Cortex of kidney (tissue), 1 donor: ENCODE measurements at places on chromosomes 13 and 19.

- DNase-seq = no peak
Observed at GRCh38 chr13:110306340-110306959, 507 bp downstream of the COL4A1 start.

DNA sequence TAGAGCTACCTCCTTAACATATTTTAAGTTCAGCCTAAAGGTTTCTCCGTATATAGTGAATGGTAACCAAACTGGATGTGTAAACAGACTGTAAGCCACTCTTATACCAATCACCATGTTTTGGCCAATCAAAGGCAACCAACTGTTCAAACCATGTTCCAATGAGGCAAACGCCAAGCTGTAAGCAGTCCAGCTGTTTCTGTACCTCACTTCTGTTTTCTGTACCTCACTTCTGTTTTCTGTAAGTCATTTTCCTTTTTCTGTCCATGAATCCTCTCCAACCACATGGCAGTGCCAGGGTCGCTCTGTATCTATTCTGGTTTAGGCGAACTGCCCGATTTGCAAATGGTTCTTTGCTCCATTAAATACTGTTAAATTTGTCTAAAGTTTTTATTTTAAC, 24.4 kb downstream of the COMMD6 start:
- no peak for DNase-seq

DNA sequence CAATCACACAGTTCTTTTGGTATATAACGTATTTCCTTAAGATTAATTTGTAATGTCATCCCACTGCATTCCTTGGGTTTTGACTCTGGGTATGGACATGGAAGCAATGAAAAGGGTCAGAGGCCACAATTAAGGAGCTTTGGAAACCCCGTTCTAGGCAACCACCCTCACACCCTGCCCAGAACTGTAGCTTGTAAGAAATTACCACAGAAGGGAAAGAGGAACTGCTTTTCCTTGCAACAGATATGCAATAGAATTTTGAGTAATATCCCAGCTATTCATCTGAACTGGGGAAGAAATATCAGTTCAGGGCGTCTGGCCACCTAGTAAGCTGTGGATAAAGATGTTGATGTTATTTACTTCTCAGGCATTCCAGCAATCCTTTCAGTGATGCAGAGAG, 985 bp upstream of the CLC start:
- no peak for DNase-seq

DNA sequence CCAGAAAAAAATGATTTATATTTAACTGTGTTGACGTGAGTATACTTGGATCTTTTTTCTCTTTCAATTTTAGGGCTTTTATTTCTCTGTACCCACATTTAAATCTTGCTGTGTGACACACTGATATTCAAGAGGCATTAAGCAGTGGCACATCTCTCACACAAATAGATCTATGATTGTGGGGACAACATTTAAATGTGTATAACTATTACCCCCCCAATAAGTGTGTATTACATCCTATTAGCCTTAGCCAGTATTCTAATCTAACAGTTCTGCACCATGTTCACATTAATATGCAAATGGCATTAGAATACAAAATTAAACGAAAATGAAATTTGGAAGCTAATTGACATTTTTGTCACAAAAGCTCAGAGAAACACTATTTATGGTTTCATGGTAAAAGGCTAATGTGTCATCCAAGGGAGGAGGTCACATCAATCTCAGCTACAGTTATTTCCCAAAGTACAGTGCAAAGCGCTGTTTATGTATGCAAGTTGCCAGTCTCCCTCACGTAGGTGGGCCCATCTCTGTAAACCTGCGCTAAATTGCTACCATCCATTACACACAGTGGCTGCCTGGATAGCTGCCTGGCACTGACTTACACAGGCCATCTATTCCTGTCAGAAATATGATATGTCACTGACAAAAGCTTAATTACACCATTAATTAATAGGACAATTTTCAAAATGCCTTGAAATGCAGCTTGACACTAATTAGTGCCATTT, 984.7 kb upstream of the PCDH9 start:
- no peak for DNase-seq

- no peak for DNase-seq
Observed at GRCh38 chr19:41876847-41877832, at the start of gene CD79A. TSS of gene CD79A (plus strand) at chr19:41877279. CDS start at chr19:41877305, 26 bp downstream.

DNA sequence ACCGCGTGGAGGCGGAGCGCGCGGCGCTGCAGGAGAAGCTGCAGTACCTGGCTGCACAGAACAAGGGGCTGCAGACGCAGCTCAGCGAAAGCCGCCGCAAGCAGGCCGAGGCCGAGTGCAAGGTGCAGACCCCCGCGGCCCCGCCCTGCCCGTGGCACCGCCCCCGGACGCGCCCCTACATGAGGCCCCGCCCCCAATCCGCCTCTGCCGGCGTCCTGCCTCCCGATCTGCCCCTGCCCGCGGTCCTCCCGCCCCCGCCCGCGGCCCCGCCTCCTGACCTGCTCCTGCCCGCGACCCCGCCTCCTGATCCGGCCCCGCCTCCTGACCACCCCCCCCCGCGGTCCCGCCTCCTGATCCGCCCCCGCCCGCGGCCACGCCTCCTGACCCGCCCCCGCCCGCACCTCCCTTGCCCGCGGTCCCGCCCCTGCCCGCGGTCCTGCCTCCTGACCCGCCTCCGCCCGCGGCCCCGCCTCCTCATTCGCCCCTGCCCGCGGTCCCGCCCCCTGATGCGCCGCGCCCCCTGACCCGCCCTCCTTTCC, 11.7 kb downstream of the PRR36 start:
- DNase-seq = no peak
